NCI-H1436 (cell line): ENCODE measurements at places on chromosomes 16 and 17.

- DNase-seq = no peak
Measured at GRCh38 chr16:12334071-12334470, 357.5 kb downstream of the SNX29 start.

GRCh38 chr17:43871946-43872690 is 25.1 kb downstream of the CD300LG start:
- DNase-seq = no peak

GRCh38 chr16:28304214-28304613 is 11.9 kb downstream of the SBK1 start:
- no peak for DNase-seq

- DNase-seq = no peak
Measured at GRCh38 chr17:35084987-35085386, 21.5 kb upstream of the RFFL start.

DNA sequence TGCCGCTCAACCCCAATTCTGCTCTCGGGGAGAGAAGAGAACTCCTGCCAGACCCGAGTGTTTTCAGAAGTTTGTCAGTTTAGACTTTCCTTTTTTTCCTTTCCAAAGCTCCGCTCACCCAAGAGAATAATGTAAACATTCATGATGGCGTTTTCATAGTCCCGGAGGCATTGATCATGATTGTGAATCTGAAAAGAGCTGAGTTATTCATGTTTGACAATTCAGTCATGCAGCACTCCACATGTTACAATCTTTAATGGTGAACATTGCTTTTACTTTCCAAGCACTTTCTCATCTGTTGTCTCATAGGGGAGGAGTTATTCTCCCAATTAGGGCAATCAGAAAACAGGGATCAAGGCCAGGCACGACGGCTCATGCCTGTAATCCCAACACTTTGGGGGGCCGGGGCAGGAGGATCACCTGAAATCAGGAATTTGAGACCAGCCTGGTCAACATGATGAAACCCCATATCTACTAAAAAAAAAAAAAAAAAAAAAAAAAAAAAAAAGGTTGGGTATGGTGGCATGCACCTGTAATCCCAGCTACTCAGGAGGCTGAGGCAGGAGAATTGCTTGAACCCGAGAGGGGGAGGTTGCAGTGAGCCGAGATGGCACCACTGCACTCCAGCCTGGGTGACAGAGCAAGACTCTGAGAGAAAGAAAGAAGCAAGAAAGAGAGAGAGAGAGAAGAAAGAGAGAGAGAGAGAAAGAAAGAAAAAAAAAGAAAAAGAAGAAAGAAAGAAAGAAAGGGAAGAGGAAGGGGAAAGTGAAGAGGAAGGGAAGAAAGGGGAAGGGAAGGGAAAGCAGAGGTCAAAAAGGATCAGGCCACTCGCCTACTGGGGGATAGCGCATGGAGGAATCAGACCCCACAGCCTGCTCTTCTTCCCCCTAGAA is 70.0 kb upstream of the TNRC6C start:
- DNase-seq = no peak

DNA sequence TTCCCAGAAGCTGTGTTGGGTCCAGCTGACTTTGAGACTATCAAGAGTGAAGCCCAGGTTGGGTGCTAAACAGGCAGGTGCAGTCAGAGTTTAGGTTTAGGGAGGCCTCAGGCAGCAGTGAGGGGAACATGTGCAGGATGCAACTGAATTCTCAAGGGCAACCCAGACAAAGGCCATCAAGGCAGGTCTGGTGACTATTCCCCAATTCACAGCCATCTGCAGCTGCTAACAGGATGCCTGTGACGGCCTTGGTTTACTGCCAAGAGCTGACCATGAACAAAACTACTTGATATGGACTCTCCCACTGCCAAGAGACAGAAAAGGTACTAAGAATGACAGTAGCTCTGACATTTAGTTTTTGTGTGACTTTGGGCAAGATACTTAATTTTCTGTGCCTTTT is 45.2 kb upstream of the BCAR1 start:
- DNase-seq = no peak

DNA sequence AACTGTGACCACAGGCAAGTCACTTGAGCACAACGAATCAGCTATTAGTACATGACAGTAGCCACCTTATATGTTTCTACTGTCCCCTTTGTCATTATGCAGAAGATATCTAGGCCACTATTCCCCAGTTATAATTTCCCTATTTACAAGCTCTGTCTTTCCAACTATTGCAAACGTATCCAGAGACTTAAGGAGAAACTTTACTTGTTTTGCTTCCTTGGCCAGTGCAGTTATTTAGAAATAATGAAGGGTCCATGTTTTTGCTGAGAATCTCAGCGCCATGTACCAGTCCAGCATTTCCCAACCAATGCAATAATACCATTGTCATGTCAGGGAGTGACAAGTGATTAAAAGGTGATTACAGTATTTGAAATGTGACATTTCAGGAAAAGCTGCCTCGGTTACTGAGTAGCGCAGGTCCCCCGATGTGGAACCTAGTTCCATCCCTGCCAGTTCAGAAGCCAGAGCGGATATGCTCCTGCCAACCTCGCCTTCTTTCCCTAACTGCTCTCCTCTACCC is 743 bp downstream of the ZNF624 start:
- DNase-seq = no peak

DNA sequence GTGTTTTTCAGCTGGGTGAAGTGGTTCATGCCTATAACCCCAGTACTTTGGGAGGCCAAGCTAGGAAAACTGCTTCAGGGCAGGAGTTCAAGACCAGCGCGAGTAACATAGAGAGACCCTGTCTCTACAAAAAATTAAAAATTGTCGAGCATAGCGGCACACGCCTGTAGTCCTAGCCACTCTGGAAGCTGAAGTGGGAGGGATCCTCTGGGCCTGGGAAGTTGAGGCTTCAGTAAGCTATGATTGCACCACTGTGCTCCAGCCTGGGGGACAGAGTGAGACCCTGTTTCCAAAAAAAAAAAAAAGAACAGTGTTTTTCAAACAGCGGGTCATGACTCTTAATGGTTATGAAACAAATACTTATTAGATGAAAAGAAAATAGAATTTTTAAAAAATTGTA is 2.3 kb upstream of the CYTH1 start:
- no peak for DNase-seq

- DNase-seq = no peak
Measured at GRCh38 chr17:3039736-3040135, 23.7 kb downstream of the OR1D5 start.
